RPMI8226 (cell line): ENCODE measurements at places on chromosomes 11 and 22.

- DNase-seq: no peak
These were observed 6.1 kb downstream of the BLID start for GRCh38 chr11:122109932-122110331.

GRCh38 chr11:104637662-104638170 lies 260.5 kb downstream of the CASP12 start:
- DNase-seq: no peak

- DNase-seq: no peak
These were observed 30.5 kb upstream of the P4HA3 start for GRCh38 chr11:74341921-74342320.

- DNase-seq: no peak
These were observed 28.2 kb upstream of the ZDHHC13 start for GRCh38 chr11:19088791-19089190.

GRCh38 chr22:37804881-37805809 lies 2.6 kb upstream of the GCAT start:
- peak; percentile 87 for DNase-seq

- DNase-seq: no peak
These were observed 755.6 kb upstream of the ANO3 start for GRCh38 chr11:25576320-25576719.

DNA sequence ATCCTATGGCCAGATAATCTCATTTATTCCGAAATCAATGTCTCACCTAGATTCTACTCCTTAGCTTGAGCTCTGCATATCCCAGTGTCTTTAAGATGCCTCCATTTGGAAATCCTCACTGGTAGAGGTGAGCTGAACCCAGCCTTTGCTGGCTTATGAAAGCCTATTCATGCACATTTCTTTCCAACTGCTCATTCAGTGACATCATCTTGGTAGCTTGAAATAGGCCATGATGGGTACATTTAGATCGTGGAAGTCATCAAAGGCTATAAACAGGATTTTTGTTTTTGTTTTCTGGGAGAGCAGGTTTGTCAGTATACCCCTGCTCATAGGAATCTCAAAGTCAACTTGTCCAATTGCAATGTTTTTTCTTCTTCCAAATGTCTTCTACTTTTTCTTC lies 6.0 kb downstream of the NXPE1 start:
- DNase-seq: no peak

GRCh38 chr11:61553373-61554171 lies 27.3 kb downstream of the SYT7 start:
- DNase-seq: no peak

GRCh38 chr11:118608360-118609227 lies 1.2 kb downstream of the PHLDB1 start:
- DNase-seq: peak; percentile 40

- DNase-seq: peak; percentile 32
These were observed 3.1 kb upstream of the SH3BP1 start for GRCh38 chr22:37636186-37636948.

- no peak for DNase-seq
These were observed 307.5 kb upstream of the ZC3H12C start for GRCh38 chr11:109785714-109786113.

DNA sequence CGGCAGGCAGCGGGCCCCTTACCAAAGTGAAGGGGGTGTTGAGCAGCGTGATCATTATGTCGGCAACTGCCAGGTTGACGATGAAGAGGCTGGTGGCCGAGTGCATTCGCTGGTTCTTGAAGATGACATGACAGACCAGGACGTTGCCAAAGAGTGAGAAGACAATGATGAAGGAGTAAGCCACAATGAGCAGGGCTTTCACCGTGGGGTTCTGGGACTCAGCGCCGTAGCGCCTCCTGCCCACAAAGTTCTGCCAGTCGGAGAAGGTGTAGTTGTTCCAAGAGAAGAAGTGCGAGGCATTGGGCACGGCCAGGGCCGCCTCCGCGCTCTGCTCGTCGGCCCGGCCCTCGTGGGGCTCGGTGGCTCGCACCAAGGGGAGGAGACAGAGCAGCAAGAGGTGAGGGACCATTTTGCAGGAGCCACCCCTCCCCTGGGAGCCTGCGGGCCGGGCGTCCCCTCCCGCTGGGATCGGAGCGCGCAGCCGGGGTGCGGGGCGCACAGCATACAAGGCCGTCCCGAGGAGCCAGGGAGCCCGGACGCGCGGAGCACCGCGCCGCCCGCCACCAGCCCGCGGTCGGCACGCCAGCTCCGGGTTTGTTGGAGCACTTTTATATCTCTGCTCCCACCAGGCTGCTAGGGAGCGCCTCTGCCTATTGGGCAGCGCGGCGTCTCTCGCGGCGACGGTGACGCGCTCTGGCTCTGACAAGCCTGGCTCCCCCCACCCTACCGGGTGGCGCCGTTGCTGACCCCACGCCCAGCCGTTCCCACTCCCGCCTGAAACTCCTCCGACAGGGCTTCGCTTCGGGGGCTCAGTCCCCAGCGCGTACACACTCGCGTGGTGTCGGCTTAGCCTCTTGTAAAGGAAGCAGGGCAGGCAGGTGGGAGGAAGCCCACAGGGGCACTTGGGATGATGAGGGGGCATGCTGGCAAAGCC lies at the start of gene GPR83:
GPR83 (minus strand) TSS at position 581 of the 934 bp plus-strand sequence; CDS start at position 409, 172 bp downstream.
- no peak for DNase-seq

GRCh38 chr11:130050257-130050656 lies 19.4 kb upstream of the APLP2 start:
- no peak for DNase-seq

DNA sequence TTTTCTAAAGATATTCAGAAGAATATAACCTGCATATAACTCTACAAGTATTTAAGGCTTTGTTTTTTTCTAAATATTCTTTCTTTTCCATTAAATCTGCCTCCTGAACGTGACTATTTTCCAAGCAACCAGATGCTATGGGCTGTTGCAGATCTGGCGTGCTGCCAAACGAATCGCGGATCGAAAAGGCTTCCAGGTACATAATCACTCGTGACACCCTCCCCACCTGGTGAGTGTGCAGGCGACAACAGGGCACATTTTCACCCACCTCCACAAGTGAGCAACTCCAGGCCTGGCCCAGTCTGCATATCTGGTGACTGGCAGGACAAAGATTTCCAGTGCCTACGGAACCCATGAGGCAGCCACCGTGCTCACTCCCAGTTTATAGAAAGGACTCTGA lies 660.1 kb downstream of the OPCML start:
- no peak for DNase-seq

GRCh38 chr22:25540166-25540907 lies 24.1 kb upstream of the GRK3 start:
- DNase-seq: no peak

- DNase-seq: peak; percentile 20
These were observed 433.2 kb downstream of the TBC1D22A start for GRCh38 chr22:47195484-47196165.

DNA sequence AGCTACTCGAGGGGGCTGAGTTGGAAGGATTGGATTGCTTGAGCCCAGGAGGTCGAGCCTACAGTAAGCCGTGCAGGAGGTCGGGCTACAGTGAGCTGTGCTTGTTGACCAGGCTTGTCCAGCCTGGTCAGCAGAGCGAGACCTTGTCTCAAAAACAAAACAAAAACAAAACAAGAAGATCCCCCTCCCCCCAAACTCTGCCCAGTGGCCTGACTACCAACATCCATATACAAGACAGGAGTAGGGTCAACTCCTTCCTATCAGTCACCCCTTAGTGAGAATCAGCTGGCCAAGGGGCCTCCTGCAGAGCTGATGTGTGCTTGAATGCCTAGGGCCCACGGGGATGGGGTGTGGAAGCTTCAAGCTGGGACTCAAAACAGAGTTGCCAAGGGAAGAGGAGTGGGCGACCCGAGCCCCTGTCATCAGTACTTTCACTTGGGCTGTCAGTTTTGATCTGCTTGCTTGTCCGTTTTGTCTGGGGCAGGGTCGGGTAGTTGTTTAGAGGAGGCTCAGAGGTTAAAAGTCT lies 942 bp upstream of the TSPAN18 start:
- DNase-seq: no peak

DNA sequence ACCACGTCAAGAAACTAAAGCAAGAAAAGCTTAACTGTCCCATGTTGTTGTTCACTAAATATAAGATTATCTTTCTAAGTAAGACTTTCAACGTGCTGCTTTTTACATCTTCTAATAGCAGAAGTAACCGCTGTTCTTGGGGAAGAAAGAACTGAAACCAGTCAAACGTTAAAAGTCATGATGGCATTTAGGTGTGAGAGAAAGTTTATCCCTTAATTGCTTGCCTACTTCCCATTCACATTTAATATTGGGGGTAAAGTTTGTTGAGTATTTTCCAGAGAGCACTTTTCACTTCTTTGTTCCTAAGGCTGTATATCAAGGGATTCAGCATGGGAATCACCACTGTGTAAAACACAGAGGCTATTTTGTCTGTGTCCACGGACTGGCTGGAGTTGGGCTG lies 970 bp downstream of the OR5B21 start:
- no peak for DNase-seq

- DNase-seq: no peak
These were observed 182.3 kb downstream of the BLID start for GRCh38 chr11:121933694-121934093.

GRCh38 chr11:95520369-95521132 lies 269.0 kb downstream of the FAM76B start:
- no peak for DNase-seq

DNA sequence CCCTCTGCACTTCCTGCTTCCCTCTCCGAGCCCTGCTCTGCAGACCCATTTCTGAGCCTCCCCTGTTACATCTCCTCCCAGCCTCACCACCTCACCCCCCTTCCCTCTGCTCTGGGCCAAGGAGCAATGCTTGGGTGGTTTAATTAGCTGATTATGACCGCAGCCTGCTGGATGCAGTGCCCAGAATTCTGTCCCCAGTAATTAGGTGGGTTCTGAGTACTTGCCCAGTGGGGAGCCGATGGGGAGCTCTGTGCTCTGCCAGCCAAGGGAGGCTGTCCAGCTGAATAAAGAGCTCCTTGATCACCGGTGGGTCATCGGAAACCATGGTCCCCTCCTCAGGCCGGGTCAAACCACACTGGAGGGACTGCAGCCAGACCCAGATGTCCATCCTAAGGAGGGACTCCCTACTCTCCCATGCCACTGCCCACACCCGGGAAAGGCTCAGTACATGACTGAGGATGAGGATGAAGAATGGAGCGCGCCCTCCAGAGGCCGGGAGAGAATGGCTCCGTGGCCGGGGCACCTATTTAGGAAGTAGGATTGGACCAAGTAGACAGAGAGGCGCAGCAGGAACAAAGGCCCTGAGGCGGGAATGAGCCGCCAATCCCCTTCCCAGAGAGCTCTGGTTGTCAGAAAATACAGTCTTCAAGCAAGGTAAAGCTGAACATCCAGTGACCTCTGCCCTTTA lies 9.1 kb downstream of the ARRB1 start:
- no peak for DNase-seq

DNA sequence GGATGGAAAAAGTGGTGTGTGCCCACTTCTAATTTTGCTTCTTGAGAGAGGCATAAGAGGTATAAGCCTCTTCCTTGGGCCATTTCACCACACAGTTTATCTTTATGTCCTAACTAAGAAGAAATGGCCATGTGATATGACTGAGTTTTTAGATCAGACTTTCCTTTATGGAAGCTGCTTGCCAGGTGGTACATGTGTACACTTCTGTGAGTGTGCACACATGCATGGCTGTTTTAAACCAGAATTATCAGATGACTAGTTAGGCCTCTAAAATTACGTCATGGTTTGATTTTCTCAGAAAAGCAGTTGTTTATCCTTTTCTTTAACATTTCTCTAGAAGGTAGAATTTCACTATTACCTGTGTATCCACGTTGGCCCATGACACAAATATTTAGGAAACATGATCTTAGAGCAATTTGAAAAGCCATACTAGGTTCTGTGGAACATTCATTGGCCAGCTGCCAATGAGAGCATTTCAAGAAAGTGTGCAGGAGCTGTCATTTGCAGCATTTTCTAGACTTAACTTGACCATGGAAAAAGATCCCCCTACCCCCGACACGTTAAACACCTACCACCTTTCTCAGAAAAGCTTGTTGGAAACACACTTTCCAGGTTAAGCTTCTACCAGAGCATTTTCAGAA lies 109.2 kb upstream of the GAL start:
- no peak for DNase-seq

DNA sequence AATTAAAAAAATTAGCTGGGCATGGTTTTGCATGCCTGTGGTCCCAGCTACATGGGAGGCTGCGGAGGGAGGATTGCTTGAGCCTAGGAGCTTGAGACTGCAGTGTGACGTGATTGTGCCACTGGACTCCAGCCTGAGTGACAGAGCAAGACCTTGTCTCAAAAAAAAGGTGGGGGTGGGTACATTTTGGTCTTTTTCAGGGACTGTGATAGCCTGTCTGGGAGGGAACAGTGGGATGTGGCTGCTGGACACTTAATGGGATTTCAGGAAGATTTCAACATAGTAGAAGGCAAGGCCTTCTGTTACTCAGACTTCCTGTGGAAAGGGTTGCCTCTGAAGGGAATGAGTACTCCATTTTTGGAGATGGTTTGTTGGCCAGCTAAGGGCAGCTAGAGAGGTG lies 40.6 kb downstream of the RELT start:
- DNase-seq: no peak

DNA sequence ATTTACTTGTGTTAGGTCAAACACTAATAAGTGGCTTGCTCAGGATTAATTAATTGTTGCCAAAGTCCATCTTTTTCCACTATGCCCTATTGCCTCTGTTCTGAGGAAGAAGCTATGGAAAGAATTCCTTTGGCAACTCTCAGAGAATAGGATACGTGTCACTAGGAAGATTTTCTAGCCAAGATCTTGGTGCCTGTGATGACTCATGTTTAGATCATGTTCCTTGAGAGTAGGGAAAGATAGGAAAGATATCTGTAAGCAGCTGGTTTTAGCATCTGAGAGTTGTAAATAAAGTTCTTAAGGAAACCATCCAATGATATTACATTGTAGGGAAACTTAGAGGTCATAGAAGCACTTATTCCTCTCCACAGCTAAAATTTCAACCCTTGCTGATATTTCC lies 15.7 kb downstream of the SLN start:
- no peak for DNase-seq

GRCh38 chr22:21719024-21719423 lies 16.6 kb downstream of the YPEL1 start:
- no peak for DNase-seq

DNA sequence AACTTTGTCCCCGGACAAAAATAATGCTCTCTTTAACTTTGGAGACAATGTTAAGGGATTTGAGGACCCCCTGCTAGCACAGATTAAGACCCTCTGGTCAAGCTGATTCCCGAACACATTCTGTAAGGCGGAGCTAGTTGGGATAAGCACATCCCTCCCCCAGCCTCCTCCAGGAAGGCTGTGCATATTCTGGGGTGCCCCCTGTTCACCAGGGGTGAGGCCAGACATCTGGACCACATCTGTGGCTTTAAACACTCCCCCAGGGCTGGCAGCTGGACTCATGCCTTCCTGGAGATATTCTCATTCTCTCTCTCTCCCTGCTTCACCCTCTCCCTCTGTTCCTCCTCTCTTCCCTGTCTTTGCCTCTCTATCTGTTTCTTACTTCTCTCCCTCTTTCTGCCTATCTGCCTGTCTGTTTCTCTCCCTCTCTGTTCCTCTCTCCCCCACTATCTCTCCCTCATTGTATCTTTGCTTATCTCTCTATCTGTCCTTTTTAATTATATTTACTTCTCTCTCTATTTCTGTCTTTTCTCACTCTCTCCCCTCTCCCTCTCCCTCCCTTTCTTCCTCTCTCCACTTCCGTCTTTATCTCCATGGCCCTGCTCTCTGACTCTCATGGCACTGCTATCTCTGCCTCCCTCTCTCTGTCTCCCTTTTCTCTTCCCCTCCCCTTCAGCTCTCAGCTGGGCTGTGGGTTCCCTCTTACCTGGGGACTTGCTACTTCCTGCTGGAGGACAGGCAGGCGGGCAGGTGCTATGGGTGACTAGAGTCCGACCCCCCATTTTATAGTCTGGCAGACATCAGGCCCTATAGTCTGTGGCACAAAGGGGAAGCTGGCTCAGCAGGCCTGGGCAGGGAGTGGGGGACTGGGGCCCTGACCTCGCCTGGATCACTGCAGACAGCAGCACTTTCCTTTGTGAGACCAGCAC lies at the start of gene CRYBB1:
CRYBB1 (minus strand) TSS at position 757 of the 929 bp plus-strand sequence. CDS start 1,708 bp downstream, outside the sequence.
- DNase-seq: peak; percentile 94

- no peak for DNase-seq
These were observed 14.2 kb upstream of the PRAME start for GRCh38 chr22:22573047-22573889.
